ENCODE measurements at places on chromosomes 3 and 15. TPM values are rescaled to one million over a fixed set of nuclear protein-coding genes. Genes with fewer than 3 reads are reported as not detected.

DNA sequence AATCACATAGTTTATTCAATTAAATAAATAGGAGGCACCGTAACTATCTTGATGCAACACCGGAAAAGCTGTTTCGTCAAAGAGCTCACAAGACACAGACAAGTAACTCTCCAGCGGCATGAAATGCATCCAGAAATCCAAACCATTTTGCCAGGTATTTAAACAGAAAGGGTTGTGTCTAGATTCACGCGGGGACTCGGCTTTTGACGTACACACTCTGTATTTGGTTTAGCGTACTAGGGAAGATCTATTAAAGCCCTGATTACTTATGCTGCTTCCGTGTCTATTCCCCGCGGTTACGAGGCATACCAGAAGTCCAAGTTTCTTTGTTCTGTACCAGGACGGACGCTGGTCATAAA lies 718 bp downstream of the BNIP2 start:
- DNase-seq = no peak

DNA sequence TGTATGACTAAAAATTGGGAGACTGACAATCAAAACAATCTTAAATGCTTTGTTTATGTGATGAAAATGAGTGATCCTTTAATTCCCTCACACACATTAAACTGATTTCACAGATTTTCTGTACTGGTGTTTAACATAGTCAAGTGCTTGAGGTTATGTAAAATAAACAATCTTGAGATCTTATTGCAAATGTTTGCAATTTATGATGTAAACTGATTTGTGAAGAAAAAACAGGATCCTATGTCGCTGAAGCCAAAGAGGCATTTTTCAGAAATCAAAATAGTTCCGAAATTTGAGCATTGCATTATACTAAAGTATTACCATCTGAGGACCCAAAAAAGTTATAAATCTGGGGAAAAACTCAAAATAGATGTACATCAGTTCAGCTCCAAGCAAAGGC lies 12.7 kb downstream of the SHOX2 start:
- no peak for DNase-seq

GRCh38 chr15:61003437-61004218 lies 225.5 kb downstream of the RORA start:
- no peak for DNase-seq

GRCh38 chr3:113186566-113186965 lies 24.8 kb upstream of the BOC start:
- DNase-seq = no peak

- no peak for DNase-seq
Observed at GRCh38 chr3:157856078-157856939, 249.9 kb downstream of the SHOX2 start.

DNA sequence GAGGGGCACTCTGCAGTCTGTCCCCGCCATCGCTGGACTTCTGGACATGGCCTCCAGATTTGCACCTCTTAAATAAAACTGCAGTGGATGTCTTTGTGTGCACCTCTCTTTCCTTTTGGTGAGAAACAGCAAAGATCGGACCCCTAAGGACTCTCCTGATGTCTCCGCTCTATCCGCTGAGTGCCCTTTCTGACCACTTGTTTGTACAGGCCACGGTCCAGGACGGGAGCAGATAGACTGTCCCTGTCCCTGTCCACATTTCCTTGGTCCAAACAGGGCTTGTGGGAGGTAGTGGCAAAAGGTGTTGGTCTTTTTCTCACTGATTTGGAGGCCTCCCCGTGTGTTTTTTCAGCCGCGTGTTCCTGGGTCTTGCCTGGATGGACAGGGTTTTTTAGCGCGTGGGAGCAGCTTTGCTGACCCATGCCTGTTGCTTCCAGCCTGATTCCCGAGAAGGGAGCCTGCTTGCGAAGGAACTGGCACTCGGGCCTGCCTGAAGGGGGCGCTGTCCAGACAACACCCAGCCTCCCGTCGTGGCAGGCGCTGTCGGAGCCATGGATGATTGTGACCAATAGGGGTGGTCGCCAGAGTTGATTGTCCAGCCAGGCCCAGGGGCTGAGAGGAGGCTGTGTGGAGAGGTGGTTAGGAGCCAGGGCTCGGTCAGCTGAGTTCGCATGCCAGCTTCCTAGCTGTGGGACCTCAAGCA lies 13.2 kb upstream of the STAB1 start:
- no peak for DNase-seq

DNA sequence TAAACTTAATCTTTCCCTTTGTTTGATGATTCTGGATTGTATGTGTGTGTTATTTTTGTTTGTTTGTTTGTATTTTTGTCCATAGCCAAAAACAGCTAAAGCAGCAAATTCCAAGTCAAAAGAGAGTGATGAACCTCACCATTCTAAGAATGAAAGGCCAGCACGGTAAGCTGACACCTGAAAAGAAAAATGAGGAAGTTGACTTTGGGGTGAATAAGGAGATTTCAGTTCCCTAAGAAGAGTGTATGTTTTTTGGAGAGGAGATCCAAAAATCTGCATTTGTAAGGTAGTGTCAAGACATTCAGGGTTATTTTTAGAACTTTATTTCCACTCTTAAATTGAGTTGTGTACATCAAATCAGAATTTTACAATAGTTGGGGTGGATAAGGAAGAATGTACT lies 52.3 kb upstream of the UTS2B start:
- no peak for DNase-seq

- DNase-seq = no peak
Observed at GRCh38 chr3:60403866-60404265, 847.4 kb downstream of the FHIT start.

- no peak for DNase-seq
Observed at GRCh38 chr3:127820826-127821313, 1.4 kb downstream of the MGLL start.

The PRR23E gene
- not detected for total RNA-seq

The CEMIP gene
- not detected for total RNA-seq

The CDHR4 gene
- total RNA-seq = not detected

The CEP70 gene
- 15.4 TPM for total RNA-seq

The ZNF620 gene
- 1.9 TPM for total RNA-seq

Data from omental fat pad (tissue), 4 donors.